ENCODE measurements at places on chromosomes 6 and 20. TPM values are rescaled to one million over a fixed set of nuclear protein-coding genes. Genes with fewer than 3 reads are reported as not detected.

The KLC4 gene
- total RNA-seq = 9.5 TPM

The GPX5 gene
- total RNA-seq = not detected

The SPDEF gene
- not detected for total RNA-seq

The ZBTB2 gene
- 22.2 TPM for total RNA-seq

The TNXB gene
- 3.3 TPM for total RNA-seq

The MAD2L1BP gene
- 40.2 TPM for total RNA-seq

The TFAP2B gene
- total RNA-seq = not detected

The RIPPLY2 gene
- not detected for total RNA-seq

The DCDC2 gene
- total RNA-seq = not detected

The WFDC5 gene
- total RNA-seq = not detected

The CALHM6 gene
- 24.8 TPM for total RNA-seq

The LTB gene
- 136 TPM for total RNA-seq

The SLC17A2 gene
- not detected for total RNA-seq

- no peak overlapping the region for H3K4me3 ChIP-seq
- no peaks in the 10 kb centered on the region for H3K36me3 ChIP-seq
- DNase-seq = no peak
- H3K27ac ChIP-seq = no peak overlapping the region
- H3K4me1 ChIP-seq = peaks cover 6% of the 10 kb centered on the region
Measured at GRCh38 chr6:159130846-159131245, 38.4 kb upstream of the FNDC1 start.

GRCh38 chr6:77650098-77650663 is 2.7 kb upstream of the MEI4 start:
- H3K4me1 ChIP-seq = no peaks in the 10 kb centered on the region
- H3K36me3 ChIP-seq = no peaks in the 10 kb centered on the region
- H3K27ac ChIP-seq = no peak overlapping the region
- peak; percentile 54 for DNase-seq
- no peaks in the 10 kb centered on the region for H3K27me3 ChIP-seq

DNA sequence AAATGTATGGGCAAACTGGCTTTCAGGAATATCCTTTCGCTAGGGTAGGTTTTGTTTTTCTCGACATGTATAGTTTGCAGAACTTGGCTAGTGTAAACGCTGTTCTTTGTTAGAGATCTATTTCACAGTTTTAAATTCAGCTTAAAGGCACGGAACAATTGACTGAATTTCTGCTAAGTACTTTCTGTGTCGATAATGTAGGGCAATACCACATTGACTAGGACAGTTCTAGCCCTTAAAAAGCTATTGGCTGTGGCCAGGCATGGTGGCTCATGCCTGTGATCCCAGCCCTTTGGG is 92.8 kb downstream of the CEP57L1 start:
- no peak overlapping the region for H3K27ac ChIP-seq
- H3K36me3 ChIP-seq = peaks cover 3% of the 10 kb centered on the region
- no peaks in the 10 kb centered on the region for H3K4me1 ChIP-seq
- no peak overlapping the region for H3K4me3 ChIP-seq

- no peaks in the 10 kb centered on the region for H3K27me3 ChIP-seq
- H3K4me3 ChIP-seq = no peak overlapping the region
- no peaks in the 10 kb centered on the region for H3K36me3 ChIP-seq
- H3K27ac ChIP-seq = no peak overlapping the region
Measured at GRCh38 chr6:69339163-69339550, 457.7 kb downstream of the LMBRD1 start.

DNA sequence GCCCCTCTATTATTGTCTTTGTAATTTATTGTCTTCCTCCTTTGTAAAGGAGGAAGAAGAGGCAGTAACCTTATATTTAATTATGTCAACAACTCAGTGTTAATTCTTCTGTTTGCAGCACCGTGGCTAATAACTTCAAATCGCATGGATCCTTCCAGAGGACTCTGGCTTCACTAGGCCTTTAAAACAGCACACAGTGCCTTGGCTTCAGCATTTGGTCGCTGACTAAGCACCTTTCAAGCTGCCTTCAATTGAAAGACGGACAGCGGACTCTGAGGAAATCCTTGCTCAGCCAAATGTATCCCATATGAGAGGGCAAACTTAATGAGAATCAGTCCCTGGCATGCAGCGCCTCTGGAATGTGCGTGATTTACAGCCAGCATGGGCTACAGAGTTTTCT is 64.2 kb downstream of the SGK1 start:
- no peak overlapping the region for H3K27ac ChIP-seq
- peaks cover 2% of the 10 kb centered on the region for H3K36me3 ChIP-seq
- no peaks in the 10 kb centered on the region for H3K27me3 ChIP-seq
- H3K4me1 ChIP-seq = peaks cover 20% of the 10 kb centered on the region
- no peak overlapping the region for H3K4me3 ChIP-seq
- DNase-seq = no peak

DNA sequence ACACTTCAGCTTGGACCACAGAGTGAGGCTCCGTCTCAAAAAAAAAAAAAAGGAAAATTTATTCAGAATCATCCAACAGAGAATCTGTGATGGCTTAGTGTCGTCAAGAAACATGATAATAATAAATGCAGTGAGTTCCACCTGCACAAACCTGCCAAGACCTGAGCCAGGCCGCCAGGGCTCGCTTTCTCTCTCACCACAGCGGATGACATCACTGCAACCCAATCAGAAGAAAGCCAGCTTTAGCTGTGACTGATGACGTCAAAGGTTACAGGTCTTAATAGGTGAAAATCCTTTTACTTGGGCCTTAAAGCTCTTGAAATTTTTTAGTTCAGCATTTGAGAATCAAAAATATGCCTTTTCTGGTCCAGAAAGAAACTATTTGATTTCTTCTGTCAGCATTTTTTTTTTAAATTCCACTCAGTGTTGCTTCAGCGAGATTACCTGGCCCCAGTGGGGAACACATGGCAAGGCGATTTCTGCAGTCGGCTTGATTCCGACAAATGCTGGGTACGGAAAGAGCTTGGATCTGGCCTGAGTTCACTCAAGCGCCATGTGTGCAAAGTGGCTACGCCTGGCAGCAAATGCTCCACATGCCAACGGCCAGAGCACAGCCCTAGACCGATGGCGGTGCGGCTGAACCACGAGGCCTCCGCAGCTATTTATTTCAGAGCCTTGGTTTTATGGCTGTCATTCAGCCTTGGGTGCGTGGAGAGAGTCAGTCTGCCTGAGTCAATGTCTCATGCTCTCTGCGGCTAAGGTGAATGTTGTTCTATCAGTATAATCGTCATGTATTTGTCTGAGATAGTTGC is 105.7 kb upstream of the QKI start:
- no peak overlapping the region for H3K27ac ChIP-seq
- peaks cover 2% of the 10 kb centered on the region for H3K27me3 ChIP-seq
- no peak for DNase-seq
- no peaks in the 10 kb centered on the region for H3K4me1 ChIP-seq
- H3K4me3 ChIP-seq = no peak overlapping the region

- H3K27me3 ChIP-seq = peaks cover 2% of the 10 kb centered on the region
- no peaks in the 10 kb centered on the region for H3K4me1 ChIP-seq
- H3K27ac ChIP-seq = no peak overlapping the region
- no peak for DNase-seq
- no peak overlapping the region for H3K4me3 ChIP-seq
Measured at GRCh38 chr6:80340280-80340679, 233.8 kb downstream of the BCKDHB start.

GRCh38 chr6:111711476-111711875 is 105.8 kb upstream of the TRAF3IP2 start:
- peak overlapping the region; percentile 31 for H3K27ac ChIP-seq
- H3K4me1 ChIP-seq = peaks cover 70% of the 10 kb centered on the region
- H3K36me3 ChIP-seq = peaks cover 83% of the 10 kb centered on the region
- no peak overlapping the region for H3K4me3 ChIP-seq

GRCh38 chr6:149065658-149066556 is 251.6 kb upstream of the TAB2 start:
- H3K36me3 ChIP-seq = peaks cover 17% of the 10 kb centered on the region
- no peaks in the 10 kb centered on the region for H3K27me3 ChIP-seq
- peaks cover 50% of the 10 kb centered on the region for H3K4me1 ChIP-seq
- H3K27ac ChIP-seq = peak overlapping the region; percentile 94
- DNase-seq = peak; percentile 87

Measured in activated CD4-positive, alpha-beta T cell treated with anti-CD3 and anti-CD28 coated beads, Interleukin-2, amount 10 ng/mL, durations not matched to agents 24 days and 14 days (primary cell).